ENCODE measurements at places on chromosomes 2 and 18. TPM values are rescaled to one million over a fixed set of nuclear protein-coding genes. Genes with fewer than 3 reads are reported as not detected.

DNA sequence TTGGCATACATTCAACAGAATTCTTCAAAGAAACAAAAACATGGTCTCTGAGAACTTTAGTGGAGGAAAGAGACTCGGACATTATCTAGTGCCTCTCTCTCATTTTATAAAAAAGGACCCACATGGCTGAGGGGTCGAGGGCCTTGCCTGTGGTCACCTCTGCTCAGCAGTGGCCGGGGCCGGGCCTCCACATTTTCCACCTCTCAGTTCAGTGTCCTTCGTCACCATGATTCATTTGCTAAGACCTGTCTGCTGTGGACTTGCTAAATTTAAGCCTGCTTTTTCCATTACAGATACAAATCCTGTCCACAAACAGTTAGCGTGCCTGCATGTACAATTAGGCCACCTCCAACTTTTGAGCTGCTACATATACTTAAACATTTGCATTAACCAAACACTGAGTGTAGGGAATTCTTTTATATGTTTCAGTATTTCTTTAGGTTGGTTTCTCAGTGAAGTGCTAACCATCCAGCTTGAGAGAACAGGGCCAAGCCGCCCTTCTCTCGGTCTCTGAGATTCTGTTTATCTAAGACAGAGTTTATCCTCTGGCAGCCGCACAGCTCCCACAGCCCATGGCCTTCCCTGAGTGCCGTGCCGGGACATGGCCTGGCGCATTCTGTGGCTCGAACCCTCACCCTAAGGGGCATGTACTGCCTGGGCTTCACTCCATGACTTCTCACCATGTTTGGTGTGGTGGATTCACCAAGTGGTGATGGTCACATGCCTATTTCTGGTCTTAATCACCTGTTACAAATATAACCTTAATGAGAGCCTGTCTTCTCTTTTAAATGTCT lies 46.2 kb downstream of the COA5 start:
- no peaks in the 10 kb centered on the region for H3K27me3 ChIP-seq
- H3K4me1 ChIP-seq, result no peaks in the 10 kb centered on the region
- no peak for DNase-seq
- H3K27ac ChIP-seq, result no peak overlapping the region
- H3K36me3 ChIP-seq, result peaks cover 31% of the 10 kb centered on the region

DNA sequence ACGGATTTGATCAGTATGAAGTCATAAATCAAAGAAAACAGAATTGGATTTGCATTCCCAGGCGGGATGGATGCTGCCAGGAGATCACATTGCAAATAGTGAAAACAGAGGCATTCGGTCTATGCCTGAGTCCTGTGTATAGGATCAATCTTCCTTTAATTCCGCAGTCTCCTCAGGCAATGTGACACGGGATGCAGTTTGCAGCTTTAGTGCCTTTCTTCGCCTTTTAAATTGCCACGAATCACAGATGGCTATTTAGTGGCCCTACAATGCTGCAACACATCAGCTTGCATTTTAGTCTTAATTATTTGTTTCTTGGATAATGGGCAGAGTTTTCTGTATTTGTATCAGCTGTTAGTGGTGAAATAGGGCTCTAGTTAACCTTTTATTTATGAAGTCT lies 6.8 kb downstream of the ADCYAP1 start:
- H3K4me1 ChIP-seq, result peaks cover 3% of the 10 kb centered on the region
- no peak overlapping the region for H3K4me3 ChIP-seq
- H3K27ac ChIP-seq, result no peak overlapping the region
- H3K36me3 ChIP-seq, result no peaks in the 10 kb centered on the region
- H3K27me3 ChIP-seq, result peaks cover 49% of the 10 kb centered on the region

GRCh38 chr2:134457765-134458472 lies 204.0 kb downstream of the MGAT5 start:
- H3K36me3 ChIP-seq, result no peaks in the 10 kb centered on the region
- H3K4me3 ChIP-seq, result no peak overlapping the region
- no peaks in the 10 kb centered on the region for H3K4me1 ChIP-seq
- no peak for DNase-seq
- H3K27me3 ChIP-seq, result no peaks in the 10 kb centered on the region
- no peak overlapping the region for H3K27ac ChIP-seq

GRCh38 chr2:7930800-7931635 lies 750.8 kb upstream of the ID2 start:
- no peak overlapping the region for H3K4me3 ChIP-seq
- no peaks in the 10 kb centered on the region for H3K4me1 ChIP-seq
- no peaks in the 10 kb centered on the region for H3K36me3 ChIP-seq
- no peak overlapping the region for H3K27ac ChIP-seq
- DNase-seq, result no peak
- H3K27me3 ChIP-seq, result no peaks in the 10 kb centered on the region

The ATP8B1 gene
- total RNA-seq, result 4.6 TPM

The KCNE4 gene
- total RNA-seq, result not detected

GRCh38 chr2:189406586-189407233 lies 34.6 kb upstream of the WDR75 start:
- DNase-seq, result no peak
- H3K36me3 ChIP-seq, result no peaks in the 10 kb centered on the region
- H3K27me3 ChIP-seq, result no peaks in the 10 kb centered on the region
- H3K4me3 ChIP-seq, result no peak overlapping the region
- H3K4me1 ChIP-seq, result no peaks in the 10 kb centered on the region
- H3K27ac ChIP-seq, result no peak overlapping the region

The SMYD5 gene
- 61.5 TPM for total RNA-seq

GRCh38 chr2:151996243-151997003 lies 102.4 kb downstream of the CACNB4 start:
- no peak overlapping the region for H3K27ac ChIP-seq
- H3K27me3 ChIP-seq, result no peaks in the 10 kb centered on the region
- peaks cover 8% of the 10 kb centered on the region for H3K4me1 ChIP-seq
- DNase-seq, result no peak
- no peaks in the 10 kb centered on the region for H3K36me3 ChIP-seq
- no peak overlapping the region for H3K4me3 ChIP-seq

DNA sequence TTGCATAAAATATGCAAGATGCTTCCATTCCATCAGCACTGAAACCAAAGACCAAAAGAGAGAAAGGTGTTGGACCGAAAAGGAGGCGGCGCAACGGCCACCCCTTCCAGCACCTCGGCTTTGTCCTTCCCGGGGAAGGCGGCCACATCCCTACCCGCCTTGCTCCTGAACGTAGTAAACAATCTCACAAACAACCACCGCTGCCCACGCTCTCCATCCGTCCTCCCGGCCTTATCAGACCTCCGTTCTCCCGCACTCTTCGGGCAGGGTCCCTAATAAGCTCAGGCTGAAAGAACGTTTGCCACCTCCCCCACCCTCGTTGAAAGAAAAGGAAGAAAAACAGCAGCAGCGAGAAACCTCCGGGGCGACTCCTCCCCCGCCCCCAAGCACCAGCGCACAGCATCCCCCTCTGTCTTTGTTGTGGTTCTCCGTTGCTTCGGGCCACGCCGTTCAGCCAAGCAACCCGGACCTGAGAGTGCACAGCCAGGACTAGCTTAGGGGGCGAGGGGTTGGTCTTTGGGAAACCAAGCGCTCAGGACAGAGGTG lies 4.4 kb downstream of the EVX2 start:
- peaks cover 5% of the 10 kb centered on the region for H3K36me3 ChIP-seq
- H3K27ac ChIP-seq, result no peak overlapping the region
- no peaks in the 10 kb centered on the region for H3K4me1 ChIP-seq
- DNase-seq, result peak; percentile 63
- H3K27me3 ChIP-seq, result peaks cover 97% of the 10 kb centered on the region

DNA sequence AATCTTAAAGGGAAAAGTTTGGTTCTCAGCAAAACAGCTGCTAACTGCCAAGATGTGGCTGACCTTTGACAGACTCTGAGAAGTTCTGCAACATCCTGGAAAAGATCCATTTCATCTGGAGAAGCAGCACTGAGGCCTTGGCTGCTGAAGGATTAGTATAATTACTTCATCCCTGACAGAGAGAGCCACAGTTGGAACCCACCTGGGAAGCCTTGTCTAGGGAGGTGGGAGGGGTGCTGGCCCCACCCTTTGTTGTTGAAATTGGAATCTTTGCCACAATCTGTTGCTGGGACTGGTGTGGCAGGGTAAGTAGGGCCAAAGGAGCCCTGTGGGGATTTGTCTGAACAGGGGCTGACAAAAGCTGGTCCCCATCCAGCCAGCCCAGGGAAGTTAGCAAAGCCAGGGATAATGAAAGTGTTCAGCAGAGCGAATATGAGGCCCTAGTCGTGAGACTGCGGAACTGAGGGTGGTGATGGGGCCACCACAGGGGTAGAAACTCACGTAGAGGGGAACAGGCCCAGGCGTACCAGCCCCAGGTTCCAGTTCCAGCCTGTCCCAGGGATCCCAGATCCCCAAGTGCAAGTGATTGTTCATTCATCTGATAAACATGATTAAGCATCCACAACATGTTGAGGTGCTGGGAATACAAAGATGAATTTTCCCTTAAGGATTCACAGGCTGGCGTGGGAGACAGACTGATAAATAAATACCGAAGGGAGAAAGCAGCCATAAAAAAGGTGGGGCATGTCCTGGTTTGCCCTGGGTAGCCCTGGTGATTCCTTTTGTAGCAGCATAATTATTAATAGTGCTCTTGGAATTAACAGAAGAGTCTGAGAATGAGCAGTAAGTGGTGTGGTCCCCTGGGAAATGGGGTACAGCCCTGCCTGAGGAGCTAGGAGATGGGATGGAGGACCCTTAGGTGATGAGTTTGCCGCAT lies 60.0 kb downstream of the MYO1B start:
- DNase-seq, result no peak
- H3K27me3 ChIP-seq, result no peaks in the 10 kb centered on the region
- peaks cover 5% of the 10 kb centered on the region for H3K4me1 ChIP-seq
- no peak overlapping the region for H3K27ac ChIP-seq
- no peaks in the 10 kb centered on the region for H3K36me3 ChIP-seq
- no peak overlapping the region for H3K4me3 ChIP-seq

DNA sequence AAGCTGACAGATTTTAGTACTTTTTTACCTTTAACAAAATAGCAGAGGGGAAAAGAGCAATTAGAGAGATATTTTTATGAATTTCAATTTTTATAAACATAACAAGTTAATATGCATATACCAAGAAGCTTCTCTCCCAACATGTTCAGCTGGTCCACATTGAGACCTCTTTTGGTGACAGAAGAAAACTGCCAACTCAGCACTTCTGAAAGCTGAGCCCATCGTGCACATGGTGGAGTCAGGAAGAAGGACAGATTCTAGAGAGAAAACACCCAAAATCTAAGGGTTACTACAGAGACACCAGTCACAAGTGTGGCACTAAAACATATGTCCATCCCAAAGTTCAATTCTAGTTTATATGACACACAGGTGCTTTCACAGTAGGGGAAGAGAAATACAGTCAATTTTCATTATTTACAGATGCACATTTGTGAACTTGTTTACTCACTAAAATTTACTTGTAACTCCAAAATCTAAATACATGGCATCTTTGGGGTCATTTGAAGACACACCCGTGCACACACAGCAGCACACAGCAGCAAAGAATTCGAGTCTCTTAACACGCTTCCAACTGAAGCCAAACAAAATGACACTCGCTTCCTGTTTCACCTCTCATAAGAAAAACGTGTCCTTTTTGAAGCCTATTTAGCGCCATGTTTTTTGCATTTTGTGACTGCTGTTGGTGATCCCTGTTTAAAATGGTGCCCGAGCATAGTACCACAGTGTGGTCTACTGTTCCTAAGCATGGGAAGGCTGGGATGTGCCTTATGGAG lies 31.5 kb downstream of the STAT1 start:
- no peaks in the 10 kb centered on the region for H3K4me1 ChIP-seq
- no peaks in the 10 kb centered on the region for H3K27me3 ChIP-seq
- DNase-seq, result no peak
- H3K4me3 ChIP-seq, result no peak overlapping the region

GRCh38 chr2:143117225-143117624 lies 12.0 kb upstream of the ARHGAP15 start:
- DNase-seq, result no peak
- H3K4me1 ChIP-seq, result no peaks in the 10 kb centered on the region
- no peak overlapping the region for H3K4me3 ChIP-seq
- no peaks in the 10 kb centered on the region for H3K27me3 ChIP-seq
- no peak overlapping the region for H3K27ac ChIP-seq
- no peaks in the 10 kb centered on the region for H3K36me3 ChIP-seq

GRCh38 chr18:21241301-21242048 lies 557 bp upstream of the GREB1L start:
- peaks cover 50% of the 10 kb centered on the region for H3K27me3 ChIP-seq
- DNase-seq, result peak; percentile 66
- no peak overlapping the region for H3K27ac ChIP-seq

- no peaks in the 10 kb centered on the region for H3K27me3 ChIP-seq
- no peak overlapping the region for H3K4me3 ChIP-seq
- no peak for DNase-seq
- H3K36me3 ChIP-seq, result no peaks in the 10 kb centered on the region
Measured at GRCh38 chr2:74000666-74001065, 16.0 kb downstream of the TET3 start.

GRCh38 chr2:237790353-237790752 lies 8.2 kb upstream of the RBM44 start:
- no peaks in the 10 kb centered on the region for H3K27me3 ChIP-seq
- no peak overlapping the region for H3K4me3 ChIP-seq
- no peaks in the 10 kb centered on the region for H3K36me3 ChIP-seq
- no peak for DNase-seq

The ITGAV gene
- 42.4 TPM for total RNA-seq

DNA sequence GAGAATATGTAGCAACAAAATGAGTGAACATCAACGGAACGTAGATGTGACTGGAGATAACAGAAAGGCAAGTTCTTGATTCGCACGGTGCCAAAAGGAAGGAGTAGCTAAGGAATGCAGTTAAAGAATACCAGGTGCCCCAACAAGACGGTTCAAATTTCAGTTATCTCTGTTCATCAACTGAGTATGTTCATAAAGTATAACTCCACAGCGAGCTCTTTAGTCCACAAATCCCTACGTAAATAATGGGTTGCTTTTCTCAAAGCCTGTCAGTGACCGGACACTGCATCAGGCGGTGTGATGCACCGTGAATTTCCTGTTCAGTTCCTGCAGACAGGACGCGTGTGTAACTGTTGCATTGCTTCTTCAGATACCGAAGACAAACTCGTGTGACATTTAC lies 91.8 kb downstream of the NOL10 start:
- no peaks in the 10 kb centered on the region for H3K36me3 ChIP-seq
- no peaks in the 10 kb centered on the region for H3K4me1 ChIP-seq
- H3K27me3 ChIP-seq, result no peaks in the 10 kb centered on the region
- no peak for DNase-seq
- no peak overlapping the region for H3K4me3 ChIP-seq

DNA sequence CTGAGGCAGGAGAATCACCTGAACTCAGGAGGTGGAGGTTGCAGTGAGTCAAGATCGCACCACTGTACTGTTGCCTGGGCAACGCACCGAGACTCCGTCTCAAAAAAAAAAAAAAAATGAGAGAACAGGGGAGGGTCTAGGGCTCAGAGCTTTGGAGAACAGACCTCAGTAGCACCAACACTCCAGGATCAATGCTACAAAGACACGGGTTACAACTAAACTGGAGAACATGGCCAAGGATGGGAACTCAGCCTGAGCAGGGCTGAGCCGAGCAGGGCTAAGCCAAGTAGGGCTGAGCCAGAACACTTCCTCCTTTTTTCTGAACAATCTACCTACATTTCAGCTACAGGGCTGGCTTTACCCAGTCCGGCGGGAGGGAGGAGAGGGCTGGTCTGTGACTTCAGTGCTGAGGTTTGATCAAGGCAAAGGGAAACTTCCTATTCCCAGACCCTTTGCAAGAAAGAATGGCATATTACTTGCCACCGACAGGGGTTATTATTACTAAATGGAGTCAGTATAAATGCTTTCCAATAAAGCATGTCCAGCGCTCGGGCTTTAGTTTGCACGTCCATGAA lies 2.9 kb upstream of the CASP8 start:
- DNase-seq, result peak; percentile 43
- H3K27me3 ChIP-seq, result no peaks in the 10 kb centered on the region
- H3K4me1 ChIP-seq, result no peaks in the 10 kb centered on the region
- H3K27ac ChIP-seq, result no peak overlapping the region
- H3K36me3 ChIP-seq, result no peaks in the 10 kb centered on the region
- H3K4me3 ChIP-seq, result no peak overlapping the region

All from H1 (cell line).